ENCODE measurements at places on chromosomes 1 and 21. TPM values are rescaled to one million over a fixed set of nuclear protein-coding genes. Genes with fewer than 3 reads are reported as not detected.

DNA sequence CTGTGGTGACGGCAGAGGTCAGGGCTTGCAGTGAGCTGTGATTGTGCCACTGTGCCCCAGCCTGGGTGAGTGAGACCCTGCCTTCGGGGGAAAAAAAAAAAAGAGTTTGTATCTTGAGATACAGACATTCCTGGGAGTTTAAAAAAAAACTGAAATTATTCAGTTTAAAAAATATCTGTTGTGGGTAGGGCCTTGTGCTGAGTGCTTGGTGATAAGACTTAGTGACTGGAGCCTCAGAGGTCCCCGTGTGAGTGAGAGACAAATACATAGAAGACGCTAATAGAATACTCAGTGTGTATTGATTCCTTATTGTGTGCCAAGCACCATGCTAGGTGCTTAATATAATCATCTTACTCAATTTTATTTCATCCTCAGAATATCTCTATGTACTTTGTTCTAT is 22.7 kb downstream of the DDI2 start:
- DNase-seq = no peak

GRCh38 chr1:89550995-89551394 is 26.4 kb downstream of the LRRC8B start:
- no peak for DNase-seq

DNA sequence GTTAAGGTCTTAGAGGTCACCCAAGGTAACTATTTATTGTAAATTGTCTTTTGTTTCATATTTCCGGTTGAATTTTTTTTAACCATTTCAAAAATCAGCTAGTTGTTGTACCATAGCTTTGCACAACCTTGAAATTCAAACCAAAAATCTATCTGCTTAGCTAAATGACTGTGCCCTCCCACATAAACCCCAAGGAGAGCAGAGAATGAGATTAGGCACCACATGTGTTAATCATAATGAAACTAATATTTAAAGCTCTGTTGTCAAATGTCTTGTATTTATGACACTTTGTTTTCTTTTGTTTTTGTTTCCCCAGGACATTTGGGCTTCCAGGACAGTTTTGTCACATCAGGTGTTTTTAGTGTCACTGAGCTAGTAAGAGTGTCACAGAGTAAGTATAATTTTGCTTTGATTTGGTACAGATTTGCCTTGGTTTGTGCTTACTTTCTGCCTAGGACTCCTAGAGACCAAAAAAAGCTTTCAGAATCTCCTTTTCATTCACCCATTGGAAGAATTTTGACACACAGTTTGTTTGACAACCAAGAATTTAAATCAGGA is 249.9 kb downstream of the NFIA start:
- DNase-seq = peak; percentile 30

- no peak for DNase-seq
Measured at GRCh38 chr1:232655746-232656085, 25.8 kb upstream of the SIPA1L2 start.

DNA sequence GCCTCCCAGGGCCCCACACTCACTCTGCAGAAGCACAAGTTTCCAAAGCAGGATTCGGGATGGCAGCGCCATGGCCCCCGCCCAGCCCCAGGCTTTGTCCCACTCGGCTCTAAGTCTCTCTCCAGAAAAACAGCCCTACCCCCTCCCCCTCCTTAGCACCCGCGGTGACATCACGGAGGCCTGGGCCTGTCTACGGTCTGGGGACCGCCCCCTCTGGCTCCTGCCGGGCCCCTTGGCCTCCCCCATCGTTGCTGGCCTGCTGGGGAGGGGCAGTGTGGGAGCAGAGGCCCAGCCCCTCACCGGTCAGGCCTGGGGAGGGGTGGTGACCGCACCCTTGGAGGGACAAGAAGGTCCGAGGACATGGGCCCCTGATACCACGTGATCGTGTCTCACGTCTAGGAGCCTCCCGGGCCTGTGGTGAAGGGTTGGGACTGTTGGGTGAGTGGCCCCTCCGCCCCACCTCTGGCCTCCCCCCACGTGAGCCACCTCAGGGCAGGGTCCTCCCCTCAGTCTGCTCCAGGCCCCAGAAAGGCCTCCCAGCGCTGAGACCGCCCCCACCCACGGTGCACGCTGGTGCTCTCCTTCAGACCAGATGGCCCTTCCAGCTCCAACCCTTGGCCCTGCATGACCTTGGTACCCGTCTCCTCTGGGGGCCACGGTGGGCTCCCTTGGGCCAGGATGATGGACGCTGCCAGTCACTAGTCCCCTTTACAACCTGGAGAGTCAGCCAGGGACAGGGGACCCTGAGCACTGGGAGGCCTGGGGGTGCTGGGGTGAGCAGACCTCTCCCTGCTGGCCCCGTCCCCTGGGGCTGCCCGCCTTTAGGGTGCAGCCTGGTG is at the start of gene MXRA8:
Gene MXRA8, minus strand, starts transcription at position 123 of the 839 bp plus-strand sequence. Its CDS starts 51 bp downstream, at position 72.
- no peak for DNase-seq

DNA sequence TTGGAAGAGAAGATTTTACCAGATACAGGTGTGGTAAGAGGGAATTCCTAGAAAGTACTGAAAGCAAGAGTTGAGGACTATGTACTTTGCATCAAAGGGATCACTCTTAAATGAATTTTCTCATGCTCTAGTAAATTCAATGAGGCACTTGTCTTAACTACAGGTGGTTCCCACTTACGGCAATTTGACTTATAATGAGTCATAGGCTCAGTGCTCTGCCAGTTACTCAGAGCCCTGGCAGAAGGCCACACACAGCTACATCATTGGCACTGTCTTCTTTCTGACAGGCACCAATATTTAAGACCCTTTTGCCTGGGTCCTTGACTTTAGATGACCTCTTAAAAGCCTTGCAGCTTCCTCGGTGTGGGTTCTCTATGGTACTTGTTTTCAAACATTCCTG is 15.9 kb upstream of the ADAMTS5 start:
- no peak for DNase-seq

KRTAP12-2 gene
- not detected for total RNA-seq

PADI2 gene
- total RNA-seq = not detected

- no peak for DNase-seq
Measured at GRCh38 chr1:52098139-52098871, 42.2 kb downstream of the BTF3L4 start.
